ENCODE measurements at places on chromosomes 1 and 21. TPM values are rescaled to one million over a fixed set of nuclear protein-coding genes. Genes with fewer than 3 reads are reported as not detected.

The CYP4Z1 gene
- 0.66 TPM for polyA plus RNA-seq

The FAM3B gene
- polyA plus RNA-seq = 14.1 TPM

The AKNAD1 gene
- not detected for polyA plus RNA-seq

The THEM5 gene
- 0.41 TPM for polyA plus RNA-seq

GRCh38 chr21:18951271-18952038 is 547.9 kb upstream of the TMPRSS15 start:
- no peak for DNase-seq

DNA sequence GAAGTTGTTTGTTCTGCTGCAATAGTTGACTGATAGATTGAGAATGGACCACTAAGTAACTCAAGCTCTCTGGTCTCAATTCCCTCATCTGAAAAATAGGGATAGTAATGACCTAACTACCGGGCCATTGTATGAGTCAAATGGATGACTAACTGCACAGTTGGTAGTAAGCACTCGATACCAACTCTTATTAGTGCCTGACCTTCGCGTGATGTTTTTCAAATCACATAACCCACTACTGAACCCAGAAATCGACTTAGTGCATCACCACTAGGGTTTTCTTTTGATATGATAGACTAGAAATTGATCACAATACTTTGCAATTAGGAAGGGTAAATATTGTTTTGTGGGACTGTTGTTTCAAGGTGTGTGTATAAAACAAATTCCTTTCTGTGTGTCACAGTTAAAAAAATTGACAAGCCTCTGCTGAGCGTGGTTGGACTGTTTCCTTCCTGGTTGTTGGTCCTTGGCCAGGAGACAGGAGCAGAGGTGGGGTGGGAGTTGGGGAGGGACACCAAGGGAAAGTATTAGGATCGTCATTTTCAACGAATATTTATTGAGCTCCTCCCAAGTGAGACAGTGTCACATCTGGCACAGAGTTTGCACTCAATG is 54.0 kb upstream of the LRP8 start:
- no peak for DNase-seq

DNA sequence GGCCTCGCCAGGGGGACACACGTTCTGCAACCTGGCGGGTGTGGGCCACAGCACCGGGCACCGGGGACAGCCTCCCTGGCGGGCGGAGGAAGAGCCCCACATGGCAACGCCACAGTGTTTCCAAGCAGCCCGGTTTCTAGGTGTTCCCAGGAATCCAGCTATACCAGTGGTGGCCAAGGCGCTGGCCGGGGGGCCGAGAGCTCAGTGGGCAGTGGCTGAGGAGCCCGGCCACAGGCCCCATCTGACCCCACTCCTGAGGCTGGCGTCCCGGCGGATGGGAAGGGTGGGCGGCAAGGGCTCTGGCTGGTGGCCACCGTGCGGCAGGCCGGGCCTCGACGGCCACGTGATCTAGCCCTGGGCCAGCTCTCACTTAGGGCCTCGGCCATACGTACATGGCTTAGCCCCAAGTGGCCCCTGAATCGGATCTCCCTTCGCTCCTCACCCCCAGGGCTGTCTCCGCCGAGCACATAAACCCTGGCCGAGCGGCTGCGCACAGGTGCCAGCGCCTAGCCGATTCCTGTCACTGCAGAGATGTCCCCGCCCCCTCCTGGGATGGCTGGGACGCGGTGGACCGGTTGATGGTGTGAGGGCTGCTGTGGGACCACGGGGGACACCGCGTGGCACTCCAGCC is 68.7 kb downstream of the MORN1 start:
- DNase-seq = no peak

- DNase-seq = no peak
These were observed 167.3 kb upstream of the ZNF644 start for GRCh38 chr1:91189096-91189495.

DNA sequence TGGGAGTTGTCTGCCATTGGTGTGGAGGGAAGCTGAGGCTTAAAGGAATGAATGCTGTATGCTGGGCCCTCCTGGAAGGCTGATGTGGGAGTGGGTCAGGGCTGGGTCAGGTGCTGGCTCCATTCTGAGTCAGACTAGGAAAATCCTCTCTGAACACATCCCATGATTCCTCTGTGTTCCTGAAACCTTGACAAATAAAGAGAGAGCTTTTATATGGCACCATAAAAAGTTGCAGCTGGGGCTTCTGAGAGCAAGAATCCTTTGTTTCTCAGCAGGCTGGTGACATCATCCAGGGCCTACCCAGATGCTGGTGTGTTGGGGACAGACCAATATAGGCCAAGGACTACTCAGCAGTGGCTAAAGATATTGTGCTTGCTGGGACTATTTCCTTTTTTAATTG is 27.8 kb upstream of the NFASC start:
- no peak for DNase-seq

DNA sequence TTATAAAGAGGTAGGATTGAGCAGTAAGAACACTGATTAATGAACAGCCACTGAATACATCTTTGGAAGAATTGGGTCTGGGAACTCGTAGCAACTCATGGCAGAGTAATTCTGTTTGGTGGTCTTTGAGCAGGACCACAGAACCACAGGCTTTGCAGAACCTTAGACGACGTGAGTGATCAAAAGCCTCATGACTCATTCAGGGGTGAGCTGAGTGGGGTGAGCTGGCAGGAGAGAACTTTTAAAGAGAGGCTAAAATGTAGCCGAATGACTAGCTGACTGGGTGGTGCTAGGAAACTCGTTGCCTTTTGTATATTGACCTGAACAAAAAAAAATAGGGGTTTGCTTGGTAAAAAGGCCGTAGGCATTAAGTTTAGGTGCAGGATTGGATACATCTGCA is 313.8 kb downstream of the TGFB2 start:
- no peak for DNase-seq

DNA sequence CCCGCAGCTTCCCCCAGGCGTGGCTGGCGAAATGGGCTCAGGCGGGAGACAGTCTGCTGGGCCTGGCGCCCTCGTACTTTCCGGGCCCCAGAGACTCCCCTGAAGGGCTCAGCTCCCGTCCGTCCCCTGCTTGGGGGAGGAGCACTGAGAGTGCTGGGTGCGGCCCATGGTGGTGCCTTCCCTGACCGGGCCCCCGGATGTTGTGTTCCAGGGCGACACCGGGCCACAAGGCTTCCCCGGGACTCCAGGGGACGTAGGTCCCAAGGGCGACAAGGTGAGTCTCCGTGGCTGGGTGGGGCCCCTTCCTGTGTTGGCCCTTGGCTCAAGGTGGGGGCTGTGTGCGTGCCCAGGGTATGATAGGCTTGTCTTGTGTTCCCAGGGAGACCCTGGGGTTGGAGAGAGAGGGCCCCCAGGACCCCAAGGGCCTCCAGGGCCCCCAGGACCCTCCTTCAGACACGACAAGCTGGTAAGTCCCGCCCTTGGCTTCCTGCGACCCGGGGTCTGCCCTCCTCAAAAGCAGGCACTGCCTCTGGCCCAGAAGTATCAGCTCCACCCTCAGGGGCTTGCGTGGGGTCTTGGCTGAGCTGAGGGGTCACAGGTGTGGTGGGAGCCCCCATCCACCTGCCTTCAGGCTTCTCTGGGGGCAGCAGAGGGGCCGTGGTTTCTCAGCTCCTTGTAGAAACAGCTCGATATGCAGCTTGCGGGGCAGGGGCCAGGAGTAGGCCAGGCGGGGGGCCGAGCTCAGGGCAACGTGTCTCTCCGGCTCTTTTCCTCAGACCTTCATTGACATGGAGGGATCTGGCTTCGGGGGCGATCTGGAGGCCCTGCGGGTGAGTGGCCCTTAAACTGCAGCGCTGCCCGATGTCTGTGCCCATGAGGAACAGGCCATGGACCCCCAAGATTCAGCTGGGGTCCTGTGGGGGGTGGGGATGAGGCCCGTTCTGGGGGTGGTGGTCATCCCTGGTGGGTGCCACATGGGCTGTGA is 62.3 kb downstream of the SLC19A1 start:
- DNase-seq = no peak

GRCh38 chr1:81345110-81345509 is 455.6 kb upstream of the ADGRL2 start:
- no peak for DNase-seq

DNA sequence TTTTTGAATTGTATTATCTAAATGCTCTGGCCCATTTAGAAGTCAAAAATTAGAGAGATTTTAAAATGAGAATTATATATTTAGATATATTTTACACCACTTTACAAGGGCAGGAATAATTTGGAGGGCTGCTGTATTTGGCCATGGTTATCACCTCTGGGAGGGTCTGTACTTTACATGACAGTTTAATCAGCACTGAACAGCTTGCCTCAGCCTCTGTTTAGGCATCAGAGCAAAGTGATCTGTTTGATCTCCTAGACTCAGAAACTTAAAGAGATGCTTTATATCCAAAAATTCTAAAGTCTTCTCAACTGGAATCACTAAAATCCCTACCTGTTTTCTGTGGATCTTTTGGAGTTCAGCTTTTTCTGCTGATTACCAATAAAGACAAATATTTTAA is 5.4 kb upstream of the SPTA1 start:
- DNase-seq = no peak

DNA sequence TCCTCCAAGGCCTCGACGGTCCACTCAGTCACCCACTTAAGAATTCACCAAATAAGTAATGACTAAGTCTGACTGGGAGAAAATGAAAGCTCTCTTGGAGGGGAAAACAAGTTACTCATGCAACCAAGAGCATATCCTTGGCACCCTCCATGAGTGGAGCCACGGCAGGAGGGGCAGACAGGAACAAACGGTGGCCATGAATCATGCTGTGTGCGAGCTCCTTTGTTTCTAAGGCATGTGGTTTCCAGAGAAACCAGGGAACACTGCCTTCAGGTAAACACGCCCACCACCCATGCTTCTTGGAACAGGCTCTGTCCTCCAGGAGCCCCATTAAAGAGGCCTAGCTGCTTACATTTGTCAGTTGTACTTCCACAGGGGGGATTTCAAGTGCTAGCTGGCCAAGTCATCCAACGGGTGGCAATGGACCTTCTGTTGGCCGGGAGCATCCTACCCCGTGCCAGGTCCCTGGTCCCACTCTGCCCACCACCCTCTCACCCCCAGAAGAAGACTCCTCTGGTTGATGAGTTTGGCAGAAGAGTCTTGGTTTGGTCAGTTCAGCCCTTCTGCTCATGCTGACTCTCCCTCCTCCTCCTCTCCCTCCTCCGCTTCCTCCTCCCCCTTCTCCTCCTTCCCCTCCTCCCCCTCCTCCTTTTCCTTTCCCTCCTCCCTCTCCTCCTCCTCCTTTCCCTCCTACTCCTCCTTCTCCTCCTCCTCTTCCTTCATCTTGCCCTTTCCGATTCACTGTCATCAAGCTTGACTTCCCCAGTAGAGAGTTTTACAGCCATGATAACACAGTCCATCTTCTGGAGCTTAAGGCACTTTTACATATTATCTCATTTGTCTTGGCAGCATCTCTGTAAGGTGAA is 107.6 kb downstream of the CCDC185 start:
- no peak for DNase-seq

DNA sequence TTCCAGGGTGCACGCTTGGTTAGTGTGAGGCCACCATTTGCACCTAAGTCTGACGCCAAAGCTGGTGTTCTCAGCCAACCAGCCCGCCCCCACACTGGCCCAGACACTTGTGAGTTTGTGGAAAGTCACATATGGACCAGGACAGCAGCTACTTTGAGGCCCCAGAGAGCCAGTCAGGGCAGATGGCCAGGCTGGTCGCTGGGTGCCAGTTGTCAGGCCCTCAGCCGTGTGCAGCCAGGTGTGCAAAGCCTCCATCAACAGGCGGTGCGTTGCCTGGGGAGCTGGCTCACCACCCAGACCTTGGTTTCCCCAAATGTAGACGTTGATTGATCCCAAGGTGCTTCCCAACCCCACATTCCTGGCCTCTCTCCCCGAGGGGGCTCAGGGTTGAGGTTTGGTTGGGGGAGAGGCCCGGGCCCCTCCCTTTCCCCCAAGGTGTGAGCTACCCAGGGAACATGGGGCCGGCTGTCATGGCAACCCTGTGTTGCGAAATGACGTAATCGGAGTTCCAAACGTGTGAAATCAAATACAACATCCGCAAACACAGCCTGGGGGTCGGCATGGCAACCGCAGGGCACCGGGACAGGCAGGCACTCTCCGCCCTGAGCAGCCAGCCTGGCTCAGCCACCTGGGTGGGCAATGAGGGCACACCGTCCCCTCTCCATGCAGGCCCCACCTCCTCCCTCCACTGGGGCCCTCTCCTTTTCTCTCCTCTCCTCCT is 42.2 kb upstream of the WNT4 start:
- no peak for DNase-seq

DNA sequence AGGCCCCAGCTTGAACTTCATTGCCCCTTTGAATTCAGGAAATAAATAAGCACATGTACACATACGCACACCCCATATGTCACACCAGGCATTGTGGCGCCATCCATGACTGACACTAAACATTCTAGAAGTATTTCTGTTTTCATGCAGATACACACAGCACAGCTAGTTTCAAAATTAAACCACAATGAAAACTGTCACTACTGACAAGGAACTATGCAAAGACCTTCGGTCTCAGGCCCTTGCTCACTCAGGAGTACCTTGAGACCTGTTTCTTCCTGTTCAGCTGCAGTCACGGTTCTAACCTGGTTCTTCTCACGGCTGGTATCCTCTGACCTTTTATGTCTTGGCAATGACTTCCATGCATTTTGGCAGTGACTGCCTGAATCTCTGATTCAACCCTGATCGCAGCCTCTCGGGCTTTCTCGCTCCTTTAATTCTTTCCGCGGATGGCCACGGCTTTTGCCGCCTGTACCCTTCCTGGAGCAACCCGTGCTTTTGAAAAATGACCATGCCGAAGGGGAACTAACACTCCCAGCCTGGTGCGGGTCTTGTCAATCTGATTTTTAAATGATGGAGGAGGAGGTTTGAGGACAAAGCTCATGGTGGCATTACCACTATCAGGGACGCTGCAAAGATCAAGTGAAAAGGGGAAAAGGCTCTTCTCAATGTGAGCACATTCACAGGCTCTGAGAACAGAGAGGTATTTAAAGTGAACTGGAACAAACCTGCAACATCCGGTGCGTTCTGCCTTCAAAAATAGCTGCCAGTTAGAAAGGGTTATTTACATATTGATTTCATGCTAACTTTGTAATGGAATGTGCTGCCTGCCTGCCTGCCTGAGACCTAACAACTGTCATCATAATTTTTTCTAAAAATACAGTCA is 384.6 kb downstream of the RRAGC start:
- no peak for DNase-seq

GRCh38 chr1:92784021-92784638 is 778 bp downstream of the EVI5 start:
- DNase-seq = peak; percentile 25

DNA sequence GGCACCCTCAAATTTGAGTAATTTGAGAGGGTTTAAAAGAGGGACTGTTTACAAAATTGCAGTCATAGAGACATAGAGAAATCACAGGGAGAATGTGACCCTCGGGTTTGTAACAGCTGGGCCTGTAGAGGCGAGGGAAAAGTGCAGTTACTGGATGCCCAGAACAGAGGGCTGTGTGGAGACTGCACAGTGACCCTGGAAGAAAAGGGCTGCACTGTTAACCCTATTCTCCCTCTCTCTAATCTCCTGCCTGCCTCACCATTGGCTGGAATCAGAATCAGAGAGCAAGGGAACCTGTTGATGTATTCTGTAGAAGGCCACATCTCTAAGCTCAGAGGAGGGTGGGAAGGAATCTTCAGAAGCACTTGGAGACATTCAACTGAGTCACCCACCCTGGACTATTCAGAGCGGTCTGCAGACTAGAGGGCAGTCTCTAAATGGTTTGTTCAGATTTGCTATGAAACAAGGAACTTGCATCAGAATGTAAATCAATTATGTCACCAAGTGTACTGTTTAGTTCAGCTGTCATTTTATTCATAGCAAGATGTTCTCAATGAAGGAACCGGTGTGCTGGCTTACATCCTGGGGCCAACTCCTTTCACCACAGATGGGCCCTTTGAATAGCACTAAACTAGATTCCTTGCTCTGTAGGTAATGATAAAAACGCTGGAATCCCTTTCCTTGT is 132.2 kb upstream of the HOOK1 start:
- DNase-seq = no peak

- DNase-seq = no peak
These were observed 562 bp downstream of the DYNLT5 start for GRCh38 chr1:66752671-66753371.

GRCh38 chr1:213070406-213070805 is 19.4 kb downstream of the RPS6KC1 start:
- no peak for DNase-seq
